ENCODE measurements at places on chromosomes 3 and 15.

DNA sequence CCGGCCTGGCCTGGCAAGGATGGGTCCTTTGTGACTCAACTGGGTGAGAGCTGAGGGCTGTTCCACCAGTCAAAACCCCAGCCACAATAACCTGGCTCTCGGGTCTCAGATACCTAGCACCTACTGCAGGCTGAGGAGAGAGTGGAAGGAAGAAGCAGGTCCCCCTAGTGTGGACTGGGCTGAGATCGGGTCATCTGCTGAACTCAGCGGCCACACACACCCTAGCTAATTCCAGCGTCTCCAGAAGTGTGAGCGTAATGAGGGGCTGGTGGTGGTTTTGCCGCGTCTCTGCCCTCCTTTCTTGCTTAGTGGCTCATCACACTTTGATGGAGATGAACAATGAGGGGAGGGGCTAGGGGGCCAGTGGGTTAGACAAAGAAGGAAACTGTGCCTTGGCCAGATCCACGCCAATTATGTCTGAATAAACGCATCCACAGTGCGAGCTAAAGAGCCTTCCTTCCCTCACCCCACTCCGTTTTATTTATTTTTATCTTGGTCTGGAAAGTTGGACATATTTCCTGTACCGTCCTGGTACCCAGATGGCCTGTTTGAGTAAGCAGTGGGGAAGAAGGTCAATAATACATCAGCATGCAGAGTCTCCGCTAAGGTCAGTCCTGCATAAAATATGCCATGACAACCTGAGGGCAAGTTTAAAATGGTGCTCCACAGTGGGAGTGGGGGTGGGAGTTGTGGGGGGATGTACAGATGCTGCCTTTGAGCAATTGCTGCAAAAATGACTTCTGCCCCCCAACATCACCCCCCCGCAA, 370.0 kb downstream of the WDR72 start:
- DNase-seq: no peak

DNA sequence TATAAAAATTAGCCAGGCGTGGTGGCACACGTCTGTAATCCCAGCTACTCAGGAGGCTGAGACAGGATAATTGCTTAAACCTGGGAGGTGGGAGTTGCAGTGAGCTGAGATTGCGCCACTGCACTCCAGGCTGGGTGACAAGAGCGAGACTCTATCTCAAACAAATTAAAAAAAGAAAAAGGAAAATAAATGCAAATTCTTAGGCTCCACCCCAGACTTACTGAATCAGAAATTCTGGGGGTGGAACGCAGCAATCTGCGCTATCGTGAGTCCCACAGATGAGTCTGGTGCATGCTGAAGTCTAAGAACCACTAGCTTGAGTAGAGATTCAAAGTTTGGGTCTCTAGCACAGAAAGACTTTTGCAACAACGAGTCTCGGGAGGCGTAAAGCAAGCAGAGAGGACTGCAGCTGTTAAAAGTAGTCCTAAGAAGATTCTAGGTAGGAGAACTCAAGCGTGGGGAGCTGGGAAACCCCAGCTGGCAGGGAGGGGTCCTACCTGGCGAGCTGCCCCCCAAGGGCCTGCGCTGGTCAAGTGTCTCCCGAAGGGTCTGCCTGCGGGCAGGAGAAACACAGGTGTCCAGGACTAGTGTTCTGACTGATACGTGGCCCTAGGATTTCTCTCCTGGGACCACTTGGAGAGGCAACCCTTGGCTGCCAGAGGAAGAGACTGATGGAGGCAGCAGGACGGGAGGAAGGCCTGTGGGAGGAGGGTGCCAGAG, 21.9 kb downstream of the CEP19 start:
- DNase-seq: no peak

DNA sequence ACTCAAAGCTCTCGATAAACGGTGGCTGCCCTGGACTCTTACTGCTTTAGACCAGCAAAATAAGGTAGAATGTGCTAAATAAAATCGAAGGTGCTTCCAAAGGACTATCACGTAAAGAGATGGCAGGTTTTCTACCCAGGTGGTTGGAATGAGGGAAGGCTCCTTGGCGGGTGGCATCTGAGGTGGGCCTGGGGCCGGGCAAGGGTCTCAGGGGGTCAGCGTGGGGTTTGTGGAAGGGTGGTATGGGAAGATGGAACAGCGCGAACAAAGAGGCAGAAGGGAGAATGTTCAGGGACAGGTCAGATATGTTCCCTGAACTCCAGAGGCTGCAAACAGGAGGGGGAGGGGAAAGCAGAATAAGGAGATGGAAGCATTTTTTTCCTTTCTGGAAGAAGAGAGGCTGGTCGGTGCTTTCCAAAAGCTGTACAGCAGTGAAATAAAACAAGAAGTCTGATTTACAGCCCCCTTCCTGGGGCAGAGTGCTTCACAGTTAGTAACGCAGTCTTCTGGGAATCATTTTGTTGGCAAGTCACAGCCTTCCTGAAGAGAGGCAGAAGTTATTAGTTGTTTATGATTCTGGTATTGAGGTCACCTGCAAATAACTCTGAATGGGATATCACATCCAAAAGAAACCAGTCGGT, 58.3 kb upstream of the ATG7 start:
- no peak for DNase-seq

DNA sequence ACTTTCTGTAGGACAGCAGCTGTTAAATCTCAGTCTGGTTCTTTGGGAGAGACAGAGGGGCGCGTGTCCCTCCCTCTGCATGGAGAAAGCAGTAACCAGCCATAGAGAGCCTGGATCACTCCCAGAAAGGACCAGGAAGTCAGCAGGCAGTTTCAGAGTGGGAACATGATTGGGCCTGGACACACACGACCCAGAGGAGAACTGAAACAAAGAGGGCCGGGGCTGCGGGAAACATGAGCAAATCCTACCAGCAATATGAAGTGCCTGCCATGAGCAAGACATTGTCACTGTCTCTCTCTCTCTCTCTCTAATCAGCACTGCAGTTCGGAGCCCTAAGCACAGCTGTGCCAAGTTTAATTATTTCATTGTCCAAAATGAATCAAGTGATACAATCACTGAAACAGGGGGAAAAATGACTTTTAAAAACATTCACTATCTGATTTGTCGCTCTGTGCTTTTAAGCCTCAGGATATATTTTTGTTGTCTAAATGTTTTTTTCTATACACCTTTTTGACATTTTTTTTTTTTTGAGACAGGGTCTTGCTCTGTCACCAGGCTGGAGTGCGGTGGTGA, 17.6 kb downstream of the MUC13 start:
- no peak for DNase-seq

DNA sequence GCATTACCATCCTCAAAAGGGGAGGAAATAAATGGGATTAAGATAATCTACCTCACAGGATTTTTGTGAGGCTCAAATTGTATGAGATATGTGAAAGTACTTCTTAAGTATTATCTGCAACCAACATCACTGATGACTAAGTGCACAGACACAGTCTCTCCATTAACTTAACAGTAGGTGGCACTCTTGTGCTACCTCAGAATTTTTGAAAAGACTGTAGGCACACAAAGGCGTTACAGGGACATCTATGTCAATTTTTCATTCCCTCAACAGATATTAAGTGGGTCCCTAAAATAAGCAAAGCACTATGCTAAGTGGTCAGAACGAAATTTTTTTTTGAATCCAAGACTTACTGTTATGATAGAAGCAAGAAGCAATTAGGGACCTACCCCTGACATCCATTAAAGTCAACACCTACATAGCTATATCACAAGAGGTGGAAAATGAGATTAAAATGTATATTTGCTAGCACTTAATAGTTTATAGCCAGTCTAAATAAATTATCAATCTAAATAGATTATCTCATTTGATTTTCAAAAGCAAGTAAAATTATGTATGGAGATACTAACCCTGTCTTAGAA, 52.9 kb downstream of the RYK start:
- peak; percentile 83 for DNase-seq

GRCh38 chr15:68634122-68634482, 55.3 kb downstream of the CORO2B start:
- DNase-seq: no peak

DNA sequence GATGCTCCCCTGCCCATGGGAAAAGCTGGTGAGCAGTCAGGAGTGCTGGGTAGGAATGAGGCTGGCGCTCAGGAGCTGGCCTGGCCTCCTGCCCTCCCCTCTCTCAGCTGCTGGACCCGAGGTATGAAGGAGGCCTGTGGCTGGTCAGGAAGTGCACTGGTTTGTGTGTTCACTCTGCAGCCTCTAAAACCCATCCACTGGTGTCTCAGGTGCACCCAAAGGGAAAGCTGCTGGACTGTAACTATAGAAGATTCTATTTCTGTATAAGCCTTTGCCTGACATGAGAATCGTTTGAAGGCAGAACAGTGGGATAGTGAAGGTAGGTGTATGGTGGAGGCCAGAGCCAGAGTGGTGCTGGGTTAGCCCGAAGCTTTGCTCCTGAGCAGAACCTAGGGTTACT, 5.7 kb upstream of the CPNE9 start:
- no peak for DNase-seq

- no peak for DNase-seq
Observed at GRCh38 chr3:149101154-149101553, 14.8 kb upstream of the HLTF start.

- DNase-seq: peak; percentile 92
Observed at GRCh38 chr3:59766200-59766872, 716.5 kb upstream of the CFAP20DC start.

Measured in foreskin fibroblast (primary cell).